ENCODE measurements at places on chromosomes 11 and 22. TPM values are rescaled to one million over a fixed set of nuclear protein-coding genes. Genes with fewer than 3 reads are reported as not detected.
A peak's percentile ranks its signal among the peaks of the same experiment; 100 is the strongest.

- DNase-seq, result no peak
These were observed 323.3 kb downstream of the NTM start for GRCh38 chr11:131693756-131694155.

- DNase-seq, result no peak
These were observed 113.6 kb upstream of the CADM1 start for GRCh38 chr11:115617767-115618166.

- DNase-seq, result no peak
These were observed 96.5 kb upstream of the PRR5 start for GRCh38 chr22:44605486-44605885.

DNA sequence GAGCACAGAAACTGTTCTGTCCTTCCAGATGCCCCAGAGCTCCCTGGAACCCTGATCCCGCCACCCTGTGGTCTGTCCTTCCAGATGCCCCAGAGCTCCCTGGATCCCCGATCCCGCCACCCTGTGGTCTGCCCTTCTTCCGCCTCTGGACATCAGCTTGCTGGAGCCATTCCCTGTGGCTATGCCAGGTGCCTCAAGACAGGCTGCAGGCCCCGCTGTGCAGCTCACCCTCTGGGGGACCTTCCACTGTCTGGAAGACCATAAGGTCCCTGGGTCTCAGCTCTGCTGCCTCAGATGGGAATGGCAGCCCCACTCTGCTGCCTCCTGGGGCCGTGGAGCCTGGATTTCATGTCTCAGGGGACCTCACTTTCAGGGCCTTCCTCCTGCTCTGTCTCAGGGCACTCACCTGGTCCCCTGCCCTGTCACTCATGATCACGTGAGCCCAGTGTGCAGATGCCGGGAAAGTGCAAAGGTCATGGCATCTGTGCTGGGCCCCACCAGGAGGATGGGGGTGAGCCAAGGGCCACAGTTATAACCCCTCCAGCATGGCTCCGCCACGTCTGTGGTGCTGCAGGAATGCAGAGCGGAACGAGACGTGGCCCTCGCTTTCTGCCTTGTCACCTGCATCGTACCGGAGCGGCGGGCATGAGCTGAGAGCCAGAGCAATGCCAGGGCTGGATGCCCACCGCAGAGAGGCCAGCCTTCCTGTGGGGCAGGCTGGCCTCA, 1520.7 kb downstream of the BRD1 start:
- DNase-seq, result no peak

DNA sequence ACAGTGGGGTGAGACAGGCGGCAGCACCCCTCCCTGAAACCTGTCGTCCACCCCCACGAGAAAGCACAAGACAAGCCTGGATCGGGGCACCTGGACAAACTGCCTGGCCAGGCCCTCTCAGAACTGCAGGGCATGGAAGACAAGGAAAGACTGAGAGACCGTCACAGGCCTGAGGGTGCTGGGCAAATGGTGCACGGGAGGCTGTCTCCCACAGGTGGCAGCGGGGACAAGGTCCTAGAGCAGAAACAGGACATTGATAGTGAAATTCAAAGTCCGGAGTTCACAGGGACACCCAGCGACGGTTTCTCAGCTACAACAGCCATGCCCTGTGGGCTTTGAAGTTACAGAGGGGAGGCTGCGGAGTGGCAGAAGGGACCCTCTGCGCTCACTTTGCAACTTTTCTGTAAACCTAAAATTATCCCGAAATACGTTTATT, 20.6 kb downstream of the DRD4 start:
- DNase-seq, result no peak

- peak; percentile 11 for DNase-seq
These were observed 1.4 kb upstream of the CPT1A start for GRCh38 chr11:68843052-68843561.

DNA sequence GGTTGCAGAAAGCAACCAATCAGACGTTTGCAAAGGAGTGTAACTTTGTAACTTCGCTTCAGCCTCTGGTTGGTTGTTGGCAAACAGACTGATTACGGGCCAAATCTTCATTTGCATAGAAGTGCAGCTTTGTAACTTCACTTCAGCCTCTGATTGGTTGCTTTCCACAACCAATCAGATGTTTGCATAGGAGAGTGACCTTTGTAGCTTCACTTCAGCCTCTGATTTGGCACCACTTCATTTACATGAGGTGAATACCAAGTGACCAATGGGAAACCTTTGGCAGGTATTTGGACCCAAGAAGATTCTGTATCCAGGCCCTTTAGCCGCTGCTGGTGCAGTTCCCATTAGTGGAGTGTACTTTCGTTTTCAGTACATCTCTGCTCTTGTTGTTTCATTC, 16.0 kb downstream of the USP47 start:
- peak; percentile 23 for DNase-seq

DNA sequence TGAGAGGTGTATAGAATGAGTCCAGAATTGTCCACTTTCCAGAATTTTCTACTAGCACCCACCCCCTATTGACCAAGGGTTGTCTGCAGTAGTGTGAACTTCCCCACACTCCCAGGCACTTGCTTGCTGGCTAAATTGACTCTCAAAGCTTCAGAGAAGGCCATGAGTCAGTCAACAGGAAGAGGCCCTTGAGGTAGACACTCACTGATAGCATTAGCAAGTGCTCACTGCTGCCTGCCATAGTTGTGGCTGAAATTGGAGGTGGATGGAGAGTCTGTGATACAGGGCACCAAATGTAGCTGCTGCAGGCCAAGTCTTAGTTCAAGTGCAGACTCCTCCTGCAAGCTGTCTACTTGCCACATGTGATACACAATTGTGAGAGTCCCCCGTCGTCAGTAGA, 156.8 kb downstream of the SPON1 start:
- no peak for DNase-seq

DNA sequence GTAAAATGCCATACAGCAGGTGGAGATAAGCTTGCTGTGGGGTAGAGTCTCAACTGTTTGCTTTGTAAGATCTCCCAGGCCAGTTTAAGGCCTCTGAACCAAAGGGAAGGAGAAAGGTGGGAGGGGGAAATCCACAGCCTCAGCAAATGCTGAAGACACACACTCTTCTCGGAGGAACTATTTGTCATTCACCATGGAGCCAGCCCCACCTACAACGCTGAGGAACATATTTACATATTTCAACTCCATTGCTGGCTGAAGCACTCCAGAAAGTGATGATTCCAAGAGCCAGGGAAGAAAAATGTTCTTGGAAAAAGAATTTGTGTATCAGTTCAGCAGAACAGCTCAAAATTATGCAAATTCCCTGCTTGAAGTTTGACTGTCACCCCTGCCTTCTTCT, 6.5 kb downstream of the TENM4 start:
- no peak for DNase-seq

GRCh38 chr11:14388352-14388751, 29.4 kb upstream of the RRAS2 start:
- DNase-seq, result no peak

DNA sequence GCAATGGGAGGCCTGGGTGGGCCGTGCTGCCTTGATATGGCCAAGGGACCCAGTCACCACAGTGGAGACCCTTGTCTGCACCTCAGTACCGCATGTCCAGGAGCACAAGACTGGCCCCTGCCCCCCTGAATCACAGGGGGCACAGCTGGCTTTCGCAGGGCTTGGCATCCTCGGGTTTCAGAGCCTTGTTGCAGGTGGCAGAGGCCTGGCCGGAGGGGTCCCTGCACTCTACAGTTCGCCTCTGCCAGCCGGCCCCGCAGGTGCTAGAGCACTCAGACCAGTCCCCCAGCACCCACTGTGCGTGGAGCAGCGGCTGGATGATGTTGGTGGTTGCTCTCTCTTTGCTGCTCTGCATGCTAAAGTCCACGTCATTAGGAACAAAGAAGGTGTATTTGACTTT, 23.0 kb downstream of the ADAMTS8 start:
- DNase-seq, result no peak

- DNase-seq, result no peak
These were observed 477.7 kb upstream of the CADM1 start for GRCh38 chr11:115981814-115982471.

DNA sequence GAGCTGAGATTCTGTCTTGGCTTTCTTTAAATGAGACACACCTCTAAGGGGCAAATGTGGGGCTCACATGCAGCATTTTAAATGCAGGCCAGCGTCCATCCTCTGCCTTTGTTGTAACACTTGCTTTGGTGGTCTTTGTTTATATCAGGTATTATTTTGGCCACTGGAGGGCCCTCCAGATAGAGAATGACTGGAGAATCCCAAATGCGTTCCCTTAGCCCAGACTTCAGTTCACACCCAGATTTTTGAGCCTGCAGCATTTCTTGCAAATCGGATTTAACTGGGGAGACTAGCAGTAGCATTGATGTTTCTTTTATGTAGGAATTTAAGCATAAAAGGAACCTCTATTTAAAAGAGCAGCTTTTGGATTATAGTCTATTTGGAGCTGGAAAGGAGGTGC, 200.2 kb upstream of the SORL1-AS1 start:
- no peak for DNase-seq

DNA sequence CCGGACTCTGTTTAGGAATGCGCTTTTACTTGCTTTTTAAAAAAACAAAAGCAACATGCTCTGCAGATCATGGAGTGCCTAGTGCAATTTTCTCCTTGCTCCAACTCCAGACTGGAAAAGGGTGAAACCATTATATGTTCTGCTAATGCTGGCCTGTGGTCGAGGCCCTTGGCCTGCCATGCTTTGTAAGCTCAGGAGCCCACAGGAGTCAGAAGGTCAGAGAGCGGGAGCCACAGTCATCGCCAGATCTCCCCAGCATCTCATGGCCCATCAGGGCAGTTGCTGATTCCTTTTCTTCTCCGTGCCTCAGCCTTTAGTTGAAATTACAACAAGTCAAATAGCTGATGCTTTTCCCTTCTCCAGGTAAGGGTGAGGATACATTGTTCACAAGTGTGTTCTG, 80.3 kb downstream of the DDIAS start:
- no peak for DNase-seq

DNA sequence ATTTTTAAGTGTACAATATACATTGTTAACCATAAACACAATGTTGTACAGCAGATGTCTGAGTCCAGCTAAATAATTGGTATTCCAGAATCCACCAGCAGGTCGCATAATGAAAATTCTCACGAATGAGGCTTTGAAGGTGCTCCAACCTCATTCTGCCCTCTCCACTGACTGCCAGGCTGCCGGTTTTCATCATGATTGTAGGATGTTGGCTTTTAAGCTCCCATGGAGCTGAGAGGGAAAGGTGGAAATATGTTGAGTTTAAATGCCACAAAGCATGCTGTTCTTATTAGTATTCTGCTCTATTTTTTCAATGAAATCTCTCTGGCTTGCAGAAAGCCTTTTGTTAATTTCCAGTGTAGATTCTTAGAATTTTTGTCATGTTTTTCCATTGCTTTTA, 337.2 kb upstream of the DDI1 start:
- no peak for DNase-seq

DNA sequence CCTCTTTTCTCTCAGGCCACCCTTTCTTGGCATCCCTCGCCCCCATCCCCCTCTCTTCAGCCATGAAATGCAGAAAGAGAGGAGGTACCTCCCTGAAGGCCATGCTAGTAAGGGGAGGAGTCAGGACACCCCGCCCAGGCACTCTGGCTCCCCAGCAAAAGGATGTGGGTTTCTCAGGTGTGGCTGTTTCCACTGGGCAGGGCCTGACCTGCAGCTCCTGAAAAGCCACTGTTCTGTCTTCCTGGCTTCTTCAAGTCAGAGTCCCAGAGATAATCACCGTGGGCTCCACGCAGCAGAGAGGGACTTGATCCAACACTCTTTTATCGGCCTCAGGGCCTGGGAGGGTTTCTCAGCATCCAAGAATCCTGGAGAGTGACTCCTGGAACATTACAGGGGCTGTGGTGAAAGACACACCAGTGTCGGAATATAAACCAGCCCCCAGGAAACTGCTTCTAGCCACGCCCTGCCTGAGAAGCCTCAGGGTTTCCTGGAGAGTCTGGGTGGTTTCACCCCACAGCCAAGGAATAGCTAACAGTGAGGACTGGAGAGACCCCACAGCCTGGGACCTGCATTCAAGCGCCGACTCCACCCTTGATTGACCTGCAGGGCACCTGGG, 45.7 kb upstream of the TSPAN18 start:
- DNase-seq, result peak; percentile 39

DNA sequence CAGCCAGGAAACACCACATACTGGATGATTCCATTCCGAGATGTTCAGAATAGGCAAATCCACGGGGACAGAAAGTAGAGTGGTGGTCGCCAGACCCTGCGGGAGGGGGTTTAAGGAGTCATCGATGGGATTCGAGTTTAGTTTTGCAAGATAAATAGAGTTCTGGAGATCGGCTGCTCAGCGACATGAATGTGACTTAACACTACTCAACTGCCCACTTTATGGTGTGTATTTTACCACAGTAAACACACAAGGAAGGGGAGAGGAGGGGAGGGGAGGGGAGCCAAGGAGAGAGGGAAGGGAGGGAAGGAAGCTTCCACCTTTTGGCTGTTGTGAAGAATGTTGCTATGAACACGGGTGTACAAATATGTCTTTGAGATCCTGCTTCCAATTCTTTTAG, 10.4 kb upstream of the ARHGAP8 start:
- DNase-seq, result no peak

DNA sequence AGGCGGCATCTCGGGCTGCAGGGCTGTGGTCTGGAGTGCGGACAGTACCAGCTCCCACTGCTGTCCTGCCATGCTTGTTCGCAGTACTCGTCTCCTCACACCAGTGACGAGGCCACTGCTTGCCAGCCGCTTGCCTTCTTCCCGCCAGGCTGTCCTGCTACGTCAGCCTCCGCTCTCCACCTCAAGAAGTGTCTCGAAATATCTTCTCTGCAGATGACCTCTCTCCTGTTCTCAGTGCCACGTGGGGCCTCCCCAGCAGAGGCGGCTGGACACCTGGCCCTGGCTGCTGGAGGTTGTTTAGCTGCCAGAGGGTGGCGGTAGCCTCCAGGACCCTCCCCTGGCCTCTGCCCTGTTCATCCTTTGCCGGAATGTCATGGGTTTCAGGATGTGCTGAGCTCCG, 3.1 kb upstream of the CCDC188 start:
- DNase-seq, result no peak

Gene OR4C45
- total RNA-seq, result not detected

Gene DDX25
- not detected for total RNA-seq

Gene OR51B5
- total RNA-seq, result not detected

Gene PLET1
- not detected for total RNA-seq

Gene BIRC3
- 85.6 TPM for total RNA-seq

Gene MMP13
- not detected for total RNA-seq

Gene WBP2NL
- 3.7 TPM for total RNA-seq

Gene KIF18A
- total RNA-seq, result 29.9 TPM

Gene TCIRG1
- 49.7 TPM for total RNA-seq

All from Calu3 (cell line).